ENCODE measurements at places on chromosomes 5 and 9.
A peak's percentile ranks its signal among the peaks of the same experiment; 100 is the strongest.

GRCh38 chr5:56172241-56172640 lies 60.9 kb downstream of the ANKRD55 start:
- no peak for DNase-seq

DNA sequence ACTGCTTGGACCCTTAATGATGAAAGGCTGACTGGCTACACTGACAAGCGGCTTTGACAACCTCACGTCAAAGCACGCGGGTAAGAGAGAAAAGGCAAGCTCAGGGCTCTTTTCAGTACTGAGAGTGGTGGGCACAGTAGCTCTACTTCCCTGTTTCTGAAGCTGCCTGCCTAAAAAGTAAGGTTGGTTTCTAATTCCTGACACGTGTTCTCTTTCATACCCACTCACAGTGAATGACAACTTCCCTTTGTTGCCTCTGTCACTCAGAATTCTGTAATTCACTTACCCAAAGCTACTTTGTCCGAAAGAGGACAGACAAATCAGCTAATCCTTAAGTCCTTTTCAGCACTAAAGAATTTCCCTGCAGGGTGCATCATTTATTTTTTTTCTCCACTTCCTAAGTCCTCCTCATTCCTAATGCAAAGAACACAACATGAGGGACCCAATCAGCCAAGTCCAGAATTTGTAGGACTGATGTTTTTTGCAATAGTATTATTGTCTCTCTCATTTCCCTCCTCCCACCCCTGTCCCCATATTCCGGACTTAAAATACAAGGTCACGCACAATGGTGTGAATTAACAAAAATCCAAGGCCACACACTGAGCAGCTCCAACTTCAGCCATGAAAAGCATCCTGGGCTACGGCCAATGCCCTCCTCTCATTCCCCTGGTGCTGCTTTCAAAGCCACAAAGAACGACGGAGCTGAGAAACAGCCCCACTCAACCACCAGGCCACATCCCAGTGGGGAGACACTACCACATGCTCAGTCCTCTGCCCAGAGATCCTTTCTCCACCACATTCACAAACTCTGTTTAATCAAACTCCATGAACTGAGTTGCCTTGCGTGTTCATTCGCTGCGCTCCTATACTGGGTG lies 221.0 kb downstream of the TSSK1B start:
- DNase-seq, result no peak

DNA sequence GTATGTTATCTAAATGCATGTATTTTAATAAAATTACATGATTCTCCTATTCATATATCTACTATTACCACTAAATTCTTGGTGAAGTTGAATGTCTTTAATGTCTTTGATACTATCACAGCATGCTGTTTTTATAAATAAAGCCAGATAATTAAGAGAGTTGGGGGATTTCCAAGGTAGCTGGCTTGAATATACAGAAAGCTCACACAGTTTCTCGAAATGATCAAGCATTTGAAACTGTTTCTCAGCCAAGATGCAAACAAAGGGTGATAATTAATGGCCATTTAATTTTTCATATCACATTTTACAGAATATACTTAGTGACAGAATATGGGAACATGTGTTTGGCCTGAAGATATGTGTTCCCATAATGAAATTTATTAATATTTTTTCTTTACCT lies 145.6 kb upstream of the CDH12 start:
- peak; percentile 87 for DNase-seq

DNA sequence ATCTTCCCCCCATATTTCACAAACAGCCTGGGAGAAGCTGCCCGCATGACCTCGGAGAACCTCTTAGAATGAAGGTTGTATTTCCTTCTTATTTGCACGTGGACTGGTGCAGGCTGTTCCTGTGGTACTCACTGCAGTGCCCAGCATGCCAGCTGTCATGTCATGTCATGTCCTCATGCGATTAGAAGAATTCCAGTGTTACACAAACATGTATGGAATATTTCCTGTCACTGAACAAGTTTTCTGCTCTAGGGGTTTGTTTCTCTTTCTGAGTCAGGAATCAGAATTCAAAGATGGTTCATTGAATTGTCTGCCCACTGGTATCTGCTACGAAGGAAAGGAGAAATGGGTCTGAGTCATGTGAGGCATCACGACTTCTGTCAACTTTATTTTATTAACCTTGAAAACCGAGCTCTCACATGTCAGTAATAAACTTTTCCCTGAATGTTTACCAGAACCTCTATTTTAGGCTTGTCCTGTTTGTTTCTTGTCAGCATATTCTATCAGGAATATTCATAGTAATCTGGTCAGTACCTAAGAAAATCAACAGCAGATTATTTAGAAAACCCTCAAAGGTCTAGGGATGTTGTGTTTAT lies 415.6 kb downstream of the GADD45G start:
- no peak for DNase-seq
